ENCODE measurements at places on chromosomes 2 and 18. TPM values are rescaled to one million over a fixed set of nuclear protein-coding genes. Genes with fewer than 3 reads are reported as not detected.

The RGPD3 gene
- total RNA-seq, result 0.19 TPM

The TBR1 gene
- not detected for total RNA-seq

The ERFE gene
- 61.4 TPM for total RNA-seq

The KCNE4 gene
- total RNA-seq, result 4.2 TPM

The UPP2 gene
- total RNA-seq, result 0.19 TPM

The GREB1 gene
- 0.98 TPM for total RNA-seq

GRCh38 chr2:53353135-53354114, 414.2 kb upstream of the CHAC2 start:
- H3K4me3 ChIP-seq, result no peak overlapping the region
- H3K4me1 ChIP-seq, result no peaks in the 10 kb centered on the region
- H3K27me3 ChIP-seq, result no peaks in the 10 kb centered on the region
- H3K36me3 ChIP-seq, result no peaks in the 10 kb centered on the region

DNA sequence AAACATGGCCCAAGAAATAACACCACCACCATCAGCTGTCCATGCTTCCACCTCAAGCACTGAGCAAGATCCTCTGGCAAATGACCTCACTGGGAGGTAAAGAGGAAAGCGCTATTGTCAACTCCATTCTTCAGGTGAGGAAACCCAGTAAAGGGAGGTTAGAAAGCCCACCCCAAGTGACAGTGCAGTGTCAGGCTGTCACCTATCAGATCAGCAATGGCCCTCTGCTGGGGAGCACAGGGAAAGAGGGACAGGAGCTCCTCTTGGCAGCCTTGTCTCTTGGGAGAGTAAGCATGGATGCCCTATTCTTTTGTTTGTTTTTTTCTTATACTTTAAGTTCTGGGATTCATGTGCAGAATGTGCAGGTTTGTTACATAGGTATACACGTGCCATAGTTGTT, 104.3 kb upstream of the DAPL1 start:
- H3K27me3 ChIP-seq, result no peaks in the 10 kb centered on the region
- H3K36me3 ChIP-seq, result no peaks in the 10 kb centered on the region
- no peaks in the 10 kb centered on the region for H3K4me1 ChIP-seq
- no peak overlapping the region for H3K4me3 ChIP-seq
- H3K27ac ChIP-seq, result no peak overlapping the region

DNA sequence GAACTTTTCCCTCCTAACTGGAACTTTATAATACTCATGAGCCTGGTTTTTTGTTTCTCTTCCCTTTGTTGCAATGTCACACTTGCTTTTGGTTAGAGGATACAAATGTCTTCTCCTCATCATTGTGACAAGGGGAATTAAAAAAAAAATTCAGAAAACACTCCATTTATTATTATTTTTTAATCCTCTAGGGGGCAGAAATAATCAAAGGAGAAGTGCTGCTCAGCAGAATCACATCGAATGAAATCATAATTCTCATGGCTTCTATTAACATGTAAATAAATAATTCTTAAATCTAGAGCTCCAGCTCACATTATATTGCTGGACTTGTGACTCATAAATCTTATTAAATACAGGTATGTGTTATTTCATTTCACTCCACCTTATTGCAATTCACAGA, 273.8 kb downstream of the TRIB2 start:
- no peaks in the 10 kb centered on the region for H3K27me3 ChIP-seq
- no peak overlapping the region for H3K4me3 ChIP-seq
- no peaks in the 10 kb centered on the region for H3K4me1 ChIP-seq
- no peak overlapping the region for H3K27ac ChIP-seq
- DNase-seq, result no peak
- no peaks in the 10 kb centered on the region for H3K36me3 ChIP-seq

DNA sequence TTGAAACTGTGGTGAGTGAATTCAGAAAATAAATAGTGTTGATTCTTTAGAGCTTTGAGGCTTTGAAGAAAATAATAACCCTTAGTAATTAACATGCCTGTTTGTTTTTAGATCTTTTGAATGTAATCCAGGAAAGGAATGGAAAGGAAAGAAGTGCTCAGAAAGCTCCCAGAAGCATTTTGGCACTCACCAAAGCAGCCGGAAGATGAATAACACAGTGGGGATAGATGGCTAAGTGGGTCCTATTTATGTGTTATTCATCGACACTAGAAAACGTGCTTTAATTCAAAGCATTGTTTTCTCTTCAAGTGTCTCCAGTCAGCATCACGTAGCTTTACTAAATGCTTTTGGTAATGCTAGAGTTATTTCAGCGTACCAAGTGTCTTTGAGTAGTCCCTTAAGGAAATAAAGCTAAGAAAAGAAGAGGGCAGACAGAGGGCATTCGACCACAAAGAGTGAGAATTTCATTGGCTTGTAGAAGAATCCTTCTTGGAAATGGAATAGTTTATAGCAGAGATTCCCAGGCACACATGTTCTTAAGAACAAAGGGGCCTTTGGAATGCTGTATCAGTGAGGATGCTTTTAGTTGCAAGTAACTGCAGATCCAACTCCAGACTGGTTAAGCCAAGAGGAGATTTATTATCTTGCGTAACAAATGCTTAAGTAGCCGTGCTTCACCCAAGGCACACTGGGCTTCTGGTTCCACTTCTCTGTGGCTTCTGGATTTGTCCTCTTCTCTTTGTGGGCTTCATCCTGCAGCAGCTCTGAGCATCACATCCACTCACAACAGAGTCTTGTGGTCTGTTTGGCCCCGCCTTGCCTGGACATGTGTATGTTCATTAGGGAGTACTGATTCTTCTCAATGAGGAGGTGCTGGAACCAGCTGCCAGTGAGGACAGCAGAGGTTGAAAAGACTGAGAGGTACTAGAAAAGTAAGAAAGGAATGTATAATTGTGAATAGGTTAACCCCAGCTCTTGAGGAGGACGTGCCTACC, 63.6 kb upstream of the LTBP1 start:
- no peak for DNase-seq
- H3K4me1 ChIP-seq, result no peaks in the 10 kb centered on the region
- no peak overlapping the region for H3K4me3 ChIP-seq
- no peaks in the 10 kb centered on the region for H3K27me3 ChIP-seq
- H3K27ac ChIP-seq, result no peak overlapping the region

GRCh38 chr18:25805939-25806338, 284.5 kb downstream of the SS18 start:
- H3K4me1 ChIP-seq, result no peaks in the 10 kb centered on the region
- H3K27ac ChIP-seq, result no peak overlapping the region

DNA sequence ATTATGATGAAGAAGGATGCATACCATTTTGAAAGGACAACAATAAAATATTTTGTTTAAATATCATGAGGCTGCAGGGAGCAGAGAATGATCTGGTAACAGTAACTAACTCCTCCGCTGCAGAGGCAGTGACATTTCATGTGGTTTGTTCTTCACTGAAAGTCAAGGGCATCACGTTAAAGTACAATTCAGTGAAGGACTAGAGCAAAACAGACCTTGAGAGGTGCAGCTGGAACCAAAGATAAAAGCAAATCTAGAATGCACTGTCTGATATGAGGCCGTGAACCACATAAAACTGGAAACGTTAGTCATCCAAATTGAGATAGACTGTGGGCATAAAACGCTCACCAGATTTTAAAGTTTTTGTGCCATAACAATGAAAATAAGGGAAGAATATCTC, 522.9 kb upstream of the TNP1 start:
- H3K27ac ChIP-seq, result no peak overlapping the region
- no peak for DNase-seq
- H3K4me3 ChIP-seq, result no peak overlapping the region
- H3K27me3 ChIP-seq, result no peaks in the 10 kb centered on the region
